Retinal pigment epithelial cell (primary cell): ENCODE measurements at places on chromosomes 2 and 18.

DNA sequence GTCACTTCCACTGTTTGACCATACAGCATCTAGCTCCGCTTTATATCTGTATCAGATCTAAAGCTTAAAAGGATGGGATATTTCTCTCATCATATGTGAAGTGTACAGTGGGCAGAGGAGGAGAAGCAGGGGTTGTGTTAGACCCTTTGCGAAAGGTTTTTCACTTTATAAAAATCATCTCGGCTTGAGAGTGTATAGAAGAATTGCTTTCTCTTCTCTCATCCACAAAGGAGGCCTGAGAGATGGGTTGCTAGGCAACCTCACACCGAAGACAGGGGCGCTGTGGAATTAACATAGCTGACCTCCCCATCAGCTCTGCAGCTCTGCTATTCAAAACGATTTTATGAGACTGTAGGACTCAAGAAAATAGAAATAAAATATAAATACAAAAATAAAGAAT is 70.2 kb upstream of the GALNT3 start:
- no peak for DNase-seq

DNA sequence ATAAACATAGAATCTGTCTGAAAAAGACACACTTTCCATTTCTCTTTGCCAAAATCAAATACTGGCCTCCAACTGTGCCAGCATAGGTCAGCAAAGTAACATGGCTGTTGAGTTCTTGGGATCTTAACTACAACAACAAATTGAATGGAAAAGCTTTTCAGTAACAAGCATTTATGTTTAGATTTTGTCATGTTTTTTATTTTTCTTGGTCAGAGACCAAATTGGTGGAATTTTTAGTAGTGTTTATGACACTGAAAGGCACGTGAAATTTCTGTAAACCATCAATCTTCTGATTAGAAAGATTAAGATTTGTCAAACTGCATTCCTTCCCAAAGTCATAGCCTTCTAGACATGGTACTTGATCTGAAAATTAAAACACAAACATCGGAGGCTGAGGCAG is 77.6 kb downstream of the PDE1A start:
- DNase-seq: no peak

DNA sequence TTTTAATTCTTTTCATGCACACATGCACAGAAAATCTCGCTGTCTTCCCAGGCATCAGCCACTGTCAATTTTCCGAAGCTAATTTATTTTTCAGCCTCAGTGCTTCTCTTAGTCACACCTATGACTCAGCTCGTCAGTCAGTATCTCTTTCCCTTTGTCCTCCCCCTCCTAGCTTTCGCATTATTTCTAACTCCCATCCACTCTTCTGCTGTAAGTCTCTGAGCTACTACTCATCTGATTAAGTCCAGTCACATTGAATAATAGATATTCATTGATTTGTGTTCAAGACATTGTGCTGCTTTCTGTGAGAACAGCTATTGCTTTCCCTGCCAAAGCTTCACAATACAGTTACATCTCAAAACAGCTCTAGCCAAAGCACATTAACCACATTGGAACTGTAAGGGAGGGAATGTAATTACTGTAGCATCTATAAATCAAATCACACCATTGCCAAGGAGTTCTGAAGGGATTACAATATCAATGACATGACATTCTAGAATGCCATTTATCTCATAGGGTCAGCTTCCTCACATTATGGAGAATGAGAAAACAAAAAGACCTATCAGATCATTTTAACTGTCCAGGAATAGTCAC is 89.4 kb downstream of the SCN3A start:
- DNase-seq: no peak

DNA sequence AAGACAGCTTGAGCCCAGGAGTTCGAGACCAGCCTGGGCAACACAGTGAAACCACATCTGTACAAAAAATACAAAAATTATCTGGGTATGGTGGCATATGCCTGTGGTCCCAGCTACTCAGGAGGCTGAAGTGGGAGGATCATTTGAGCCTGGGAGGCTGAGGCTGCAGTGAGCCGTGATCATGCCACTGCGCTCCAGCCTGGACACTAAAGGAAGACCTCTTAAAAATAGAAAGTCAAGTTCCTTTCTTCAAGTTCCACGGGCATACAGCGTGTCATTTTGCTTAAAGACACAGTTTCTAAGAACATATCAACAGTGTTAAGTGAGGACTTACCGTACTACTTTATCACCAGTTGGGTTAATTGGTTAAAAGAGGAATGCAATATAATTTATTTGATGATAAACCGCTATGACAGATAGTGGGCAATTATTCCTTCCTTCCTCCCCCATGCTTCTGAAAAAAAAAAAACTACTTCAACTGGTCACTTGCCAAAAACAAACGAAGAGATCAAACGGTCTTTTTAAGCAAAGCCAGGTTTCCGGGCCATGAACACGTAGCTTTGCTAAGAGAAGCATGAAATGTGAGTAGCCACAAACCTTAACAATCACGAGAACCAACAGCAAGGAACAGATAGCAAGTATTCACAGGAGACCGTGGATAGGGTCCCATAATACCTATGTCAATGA is 21.4 kb downstream of the AP1S3 start:
- peak; percentile 90 for DNase-seq

DNA sequence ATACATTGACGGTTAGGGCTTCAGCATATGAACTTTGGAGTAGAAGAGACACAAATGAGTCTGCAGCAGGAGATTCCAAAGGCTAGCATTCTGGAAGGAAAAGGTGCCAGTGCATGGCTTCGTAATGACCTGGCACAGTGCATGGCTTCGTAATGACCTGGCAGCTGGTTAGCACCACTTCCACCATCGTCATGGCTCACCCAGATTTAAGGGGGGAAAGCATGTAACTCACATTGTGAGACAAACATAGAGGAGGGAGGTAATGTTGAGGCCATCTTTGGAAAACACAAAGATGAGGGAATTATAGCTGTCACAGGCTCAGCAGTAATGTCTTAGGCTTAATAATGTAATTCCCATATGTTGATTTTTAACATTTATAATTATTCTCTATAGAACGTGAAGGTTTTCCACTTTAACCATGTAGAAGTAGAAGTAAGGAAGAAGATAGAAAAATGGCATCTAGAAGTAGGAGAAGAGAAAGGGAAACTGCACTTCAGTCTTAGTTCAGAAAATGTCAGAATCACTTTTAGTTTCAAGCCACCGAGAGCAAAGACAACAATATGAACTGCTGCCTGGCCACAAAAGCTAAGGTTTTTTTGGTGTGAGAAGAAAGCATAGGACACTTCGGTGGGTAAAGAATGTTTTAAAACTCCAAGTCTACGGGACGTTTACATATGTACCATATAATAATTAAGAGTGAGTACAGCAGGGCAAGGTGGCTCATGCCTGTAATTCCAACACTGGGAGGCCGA is 6.8 kb upstream of the STK25 start:
- no peak for DNase-seq

GRCh38 chr2:65054749-65055421 is 1.3 kb upstream of the CEP68 start:
- DNase-seq: no peak

DNA sequence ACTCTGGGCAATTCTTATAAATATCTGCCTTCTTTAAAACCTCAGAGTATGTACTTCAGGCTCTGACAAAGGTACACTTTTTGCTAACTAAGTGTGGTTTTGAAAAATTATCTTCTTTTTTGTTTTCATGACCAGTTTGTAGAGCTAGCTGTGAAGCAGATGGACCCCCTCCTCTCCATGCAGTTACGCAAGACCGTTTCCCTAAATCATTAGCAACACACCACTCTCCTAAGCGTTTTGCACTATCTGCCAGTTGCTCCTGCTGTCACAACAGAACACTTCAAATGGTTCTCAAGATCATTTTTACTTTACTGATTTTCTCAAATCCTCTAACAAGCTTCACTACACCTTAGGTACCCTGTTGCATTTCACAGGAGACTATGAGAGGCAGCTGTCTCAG is 53.3 kb downstream of the GULP1 start:
- no peak for DNase-seq

- peak; percentile 0 for DNase-seq
Measured at GRCh38 chr2:35035883-35036282, 1319.7 kb upstream of the CRIM1 start.

- no peak for DNase-seq
Measured at GRCh38 chr2:122193622-122194021, 438.2 kb downstream of the TSN start.

GRCh38 chr2:53635694-53636093 is 131.9 kb upstream of the CHAC2 start:
- no peak for DNase-seq

- DNase-seq: no peak
Measured at GRCh38 chr18:55355223-55355622, 232.8 kb downstream of the TCF4 start.

DNA sequence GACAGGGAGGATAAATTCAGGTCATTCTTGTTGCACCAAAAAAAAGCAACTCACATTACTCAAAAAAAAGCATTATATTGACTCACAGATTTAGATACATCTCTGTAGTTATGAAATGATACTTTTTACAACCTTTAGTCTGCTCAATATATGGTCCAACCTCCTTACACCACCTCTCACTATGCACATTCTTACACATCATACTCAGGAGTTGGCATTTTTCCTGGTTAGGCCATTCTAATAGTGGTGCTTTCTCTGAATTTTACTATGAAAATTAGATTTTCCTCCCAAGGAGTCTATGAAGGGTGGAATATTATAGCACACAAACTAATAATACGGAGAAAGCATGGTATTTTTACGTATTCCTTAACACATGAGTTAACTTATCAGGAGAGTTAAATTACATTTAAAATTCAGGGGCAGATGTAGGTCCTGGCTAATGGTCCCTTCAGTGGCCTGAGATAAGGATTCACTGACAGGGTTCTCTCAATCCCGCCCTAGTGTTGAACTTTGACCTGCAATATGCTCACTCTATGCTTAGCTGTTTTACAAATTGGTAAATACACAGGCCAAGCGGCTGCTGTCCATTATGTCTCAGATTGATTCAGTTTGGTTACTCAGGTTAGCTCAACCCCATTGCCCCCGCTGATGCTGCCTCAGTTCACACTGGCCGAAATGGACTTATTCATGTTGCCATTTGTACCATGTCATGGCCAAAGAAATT is 153.6 kb downstream of the NCKAP5 start:
- DNase-seq: no peak

DNA sequence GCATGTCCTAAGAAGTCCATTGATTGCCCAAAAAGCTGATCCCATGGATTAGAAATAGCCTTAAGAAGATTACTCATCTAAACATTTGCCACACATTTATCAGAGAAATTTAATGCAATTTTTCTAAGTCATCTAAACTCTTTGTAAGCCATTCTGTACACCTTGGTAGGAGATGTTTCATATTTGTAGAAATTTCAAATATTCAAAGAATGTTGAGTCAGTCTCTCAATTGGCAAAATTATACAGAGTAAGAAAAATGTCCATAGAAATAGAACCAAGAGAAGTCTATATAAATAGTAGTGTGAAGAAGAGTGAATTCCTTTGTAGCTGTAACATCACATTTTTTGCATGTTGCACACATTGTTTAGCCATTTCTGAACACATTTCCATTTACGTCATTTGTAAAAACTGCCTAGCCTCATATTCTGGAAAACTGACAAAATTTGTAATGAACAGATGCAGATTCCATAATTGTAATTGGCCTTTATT is 128.6 kb downstream of the MSTN start:
- peak; percentile 51 for DNase-seq

DNA sequence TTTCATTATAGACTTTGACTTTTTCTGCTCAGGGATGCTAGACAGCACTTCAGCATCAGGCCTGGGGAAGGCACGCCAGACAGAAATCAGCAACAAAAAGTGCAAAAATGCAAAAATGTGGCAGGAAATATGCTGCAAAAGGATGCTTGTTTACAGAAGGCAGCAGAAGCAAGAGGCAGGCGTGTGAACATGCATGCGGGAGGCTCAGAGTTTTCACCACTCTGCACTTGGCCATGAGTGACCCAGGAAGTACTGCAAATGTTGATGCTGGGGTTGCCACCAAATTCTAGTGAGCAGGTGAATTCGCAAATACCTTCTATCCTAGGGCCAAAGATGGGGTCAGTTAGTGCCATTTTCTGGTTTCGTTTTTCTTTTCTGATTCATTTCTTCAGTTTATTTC is 55.5 kb upstream of the ALKAL2 start:
- no peak for DNase-seq

- DNase-seq: no peak
Measured at GRCh38 chr2:54986264-54986663, 64.0 kb downstream of the RTN4 start.

DNA sequence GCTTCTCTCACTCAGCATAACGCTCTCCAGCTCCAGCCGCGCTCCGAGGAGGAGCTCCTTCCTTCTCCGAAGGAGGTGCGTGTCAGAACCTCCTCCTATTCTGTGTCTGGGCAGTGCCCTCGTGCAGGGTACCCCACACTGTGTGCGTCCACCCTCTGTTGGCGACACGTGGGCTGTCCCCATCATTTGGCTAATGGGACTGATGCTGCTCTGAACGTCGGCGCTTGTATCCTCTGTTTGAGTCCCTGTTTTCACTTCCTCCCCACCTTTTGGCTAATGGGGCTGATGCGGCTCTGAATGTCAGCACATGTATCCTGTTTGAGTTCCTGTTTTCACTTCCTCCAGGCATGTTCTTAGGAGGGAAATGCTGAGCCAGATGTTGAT is 22.2 kb downstream of the KCNG2 start:
- DNase-seq: no peak

- no peak for DNase-seq
Measured at GRCh38 chr2:43143756-43144155, 82.7 kb downstream of the ZFP36L2 start.

DNA sequence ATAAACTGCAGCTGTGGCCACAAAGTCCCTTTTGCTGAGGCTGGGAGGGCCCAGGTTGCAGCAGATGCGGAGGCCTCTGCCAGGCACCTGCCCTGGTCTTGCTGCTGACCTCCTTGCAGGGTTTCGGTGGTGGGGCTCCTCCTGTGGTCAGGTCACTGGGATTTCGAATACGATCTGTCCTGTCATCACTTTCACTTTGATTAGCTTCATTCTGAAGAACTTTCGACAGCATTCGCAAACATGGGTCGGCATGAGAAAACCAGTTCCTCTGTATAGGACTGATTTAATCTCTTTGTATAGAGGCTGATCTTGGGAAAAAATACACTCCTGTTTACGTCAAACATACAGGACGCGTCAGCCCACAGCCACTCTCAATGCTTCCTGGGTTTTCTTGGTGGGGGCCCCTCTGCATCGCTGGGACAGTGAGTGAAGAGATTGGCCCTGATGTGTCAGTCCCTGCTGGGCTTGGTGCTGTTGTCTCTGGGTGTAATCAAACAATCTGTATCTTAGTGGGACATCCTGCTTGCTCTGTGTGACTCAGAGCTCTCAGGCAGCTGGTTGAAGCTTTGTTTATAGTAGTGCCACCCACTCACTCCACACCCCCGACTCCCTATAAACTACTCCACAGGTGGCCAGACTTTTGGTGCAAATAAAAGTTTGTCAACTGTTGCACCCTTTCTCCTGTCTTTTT is 209.4 kb upstream of the CXCR4 start:
- no peak for DNase-seq
